ENCODE measurements at places on chromosomes 5 and 9.

DNA sequence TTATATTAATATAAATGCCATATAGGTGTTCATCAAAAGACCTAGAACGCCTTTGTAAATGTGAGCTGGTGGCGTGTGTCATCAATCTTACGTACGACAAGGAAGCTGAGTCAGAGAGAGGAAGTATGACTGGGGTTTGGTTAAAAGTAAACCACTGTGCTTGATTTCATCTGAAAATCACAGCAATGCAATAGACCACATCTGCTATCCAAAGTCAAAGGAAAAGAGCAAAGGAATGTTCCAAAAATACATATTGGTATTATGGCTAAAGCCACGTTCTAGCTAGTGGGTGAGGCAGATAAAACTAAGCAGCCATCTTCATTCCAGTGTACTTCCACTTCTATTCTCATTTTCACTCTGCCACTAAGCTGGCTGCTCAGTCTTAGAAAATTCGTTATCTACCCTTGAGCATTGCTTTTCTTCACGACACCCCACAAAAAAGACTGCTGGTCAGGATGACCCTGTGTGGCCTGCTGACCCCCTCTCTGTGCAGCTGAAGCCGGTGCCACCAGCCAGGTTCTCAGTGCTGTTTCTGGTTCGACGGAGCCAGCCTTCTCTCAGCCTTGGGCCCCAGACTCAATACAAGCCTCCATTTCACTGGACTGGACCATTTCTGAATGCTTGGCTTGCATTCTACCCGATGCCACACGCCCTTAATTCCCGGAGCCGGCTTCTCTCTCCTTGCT lies 23.8 kb downstream of the SHC3 start:
- DNase-seq: peak; percentile 71

GRCh38 chr9:113956901-113957300 lies 80.8 kb downstream of the ZNF618 start:
- DNase-seq: no peak

DNA sequence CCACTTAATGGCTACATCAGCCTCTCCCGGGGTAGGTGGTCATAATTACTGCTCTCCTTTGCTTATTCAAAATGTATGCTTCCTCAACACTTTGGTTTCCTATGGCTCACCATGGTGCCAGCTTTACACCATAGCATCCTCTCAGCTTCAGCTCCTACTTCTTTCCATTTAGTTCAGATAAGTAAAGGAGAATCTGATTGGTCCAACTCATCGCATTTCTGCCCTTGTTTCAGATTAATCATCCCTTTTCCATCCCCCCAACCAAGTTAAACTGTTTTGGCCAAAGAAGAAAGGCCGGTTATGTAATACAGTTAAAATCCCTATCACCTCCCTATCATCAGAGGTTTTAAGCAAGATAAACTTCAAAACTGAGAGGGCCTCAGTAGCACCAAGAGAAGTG lies 130.5 kb downstream of the CETN3 start:
- no peak for DNase-seq

DNA sequence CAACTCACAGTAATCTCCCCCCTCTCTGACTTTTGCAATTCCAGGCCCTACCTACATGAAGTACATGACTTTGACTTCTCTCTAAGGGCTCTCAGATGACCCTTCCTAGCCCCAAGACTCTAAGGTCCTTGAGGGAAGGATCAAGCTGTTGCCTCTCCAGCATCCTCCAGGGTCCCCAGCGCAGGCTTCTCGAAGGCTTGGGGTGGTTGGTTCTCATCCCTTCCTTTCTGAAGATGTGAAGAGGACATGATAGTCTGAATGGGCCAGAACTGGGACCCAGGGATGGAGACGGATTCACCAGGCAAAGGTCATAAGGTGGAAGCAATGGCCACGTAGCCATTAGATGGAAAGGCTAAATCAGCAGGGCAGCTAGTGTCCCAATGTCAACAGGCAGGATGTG lies 86.8 kb downstream of the NRG2 start:
- no peak for DNase-seq

DNA sequence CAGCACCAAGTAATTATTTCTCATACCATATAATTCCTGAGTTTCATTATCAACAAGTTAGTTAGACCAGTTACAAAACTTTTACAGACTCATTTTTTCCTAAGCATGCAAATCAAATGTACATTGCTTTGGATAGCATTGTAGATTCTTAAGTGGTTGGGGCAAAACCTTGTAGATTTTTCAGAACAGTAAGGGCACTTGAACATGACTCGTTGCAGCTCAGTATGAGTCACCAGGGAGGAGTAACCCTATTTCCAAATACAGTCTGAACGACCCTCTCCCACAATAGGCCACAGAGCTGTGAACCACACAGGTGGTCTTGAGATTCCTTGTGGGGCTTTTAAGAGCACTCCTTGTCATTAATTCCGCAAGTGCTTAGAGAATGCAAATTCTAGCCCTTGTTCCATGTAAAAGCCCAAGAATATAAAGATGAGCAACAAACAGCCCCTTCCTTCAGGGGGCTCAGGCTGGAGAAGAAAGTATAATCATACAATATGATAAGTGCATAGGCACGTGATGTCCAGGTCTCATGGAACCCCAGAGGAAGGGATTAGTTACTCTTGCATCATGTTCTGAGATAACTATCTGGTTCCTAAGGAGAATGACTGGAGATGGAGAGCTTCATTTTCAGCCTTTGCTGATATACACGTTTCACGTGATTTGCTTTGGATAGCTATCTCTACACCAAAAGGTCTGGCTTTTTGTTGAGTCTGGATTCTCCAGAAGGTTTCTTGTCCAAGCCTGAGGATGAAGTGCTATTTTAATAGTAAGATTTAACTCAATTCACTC lies 295.7 kb downstream of the KCNN2 start:
- no peak for DNase-seq

DNA sequence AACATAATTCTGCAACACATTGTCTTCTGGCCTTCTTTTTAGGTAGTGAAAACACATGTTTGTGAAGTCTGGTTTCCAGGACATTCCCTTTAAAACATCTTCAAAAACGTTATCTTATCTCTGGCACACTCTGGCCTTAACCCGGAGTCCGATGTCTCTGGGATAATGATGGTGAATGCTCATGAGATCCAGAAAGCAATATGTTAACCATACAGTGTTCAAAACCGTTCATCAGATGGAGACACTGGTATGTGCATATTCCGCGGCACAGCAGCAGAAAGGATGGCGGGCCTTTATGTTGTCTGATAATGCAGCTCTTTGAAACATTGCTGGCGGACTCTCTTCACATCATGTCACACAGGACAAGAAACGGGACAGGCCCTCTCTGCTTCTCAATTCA lies 605.2 kb downstream of the CCDC171 start:
- DNase-seq: no peak

DNA sequence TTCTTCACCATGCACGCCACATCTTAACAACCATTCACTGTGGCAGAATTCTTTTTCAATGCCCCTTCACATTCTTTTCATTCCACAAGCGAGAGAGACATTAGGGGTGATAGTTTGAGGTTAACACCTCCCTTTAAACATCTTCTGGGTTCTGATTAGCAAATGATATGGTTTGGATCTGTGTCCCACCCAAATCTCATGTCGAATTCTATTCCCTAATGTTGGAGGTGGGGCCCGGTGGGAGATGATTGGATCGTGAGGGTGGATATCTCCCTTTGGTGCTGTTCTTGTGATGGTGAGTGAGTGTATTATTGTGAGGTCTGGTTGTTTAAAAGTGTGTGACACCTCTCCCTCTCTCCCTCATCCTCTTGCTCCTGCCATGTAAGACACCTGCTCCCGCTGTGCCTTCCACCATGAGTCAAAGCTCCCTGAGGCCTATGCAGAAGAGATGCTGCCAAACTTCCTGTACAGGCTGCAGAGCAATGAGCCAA lies 46.1 kb upstream of the RAI14 start:
- DNase-seq: no peak

DNA sequence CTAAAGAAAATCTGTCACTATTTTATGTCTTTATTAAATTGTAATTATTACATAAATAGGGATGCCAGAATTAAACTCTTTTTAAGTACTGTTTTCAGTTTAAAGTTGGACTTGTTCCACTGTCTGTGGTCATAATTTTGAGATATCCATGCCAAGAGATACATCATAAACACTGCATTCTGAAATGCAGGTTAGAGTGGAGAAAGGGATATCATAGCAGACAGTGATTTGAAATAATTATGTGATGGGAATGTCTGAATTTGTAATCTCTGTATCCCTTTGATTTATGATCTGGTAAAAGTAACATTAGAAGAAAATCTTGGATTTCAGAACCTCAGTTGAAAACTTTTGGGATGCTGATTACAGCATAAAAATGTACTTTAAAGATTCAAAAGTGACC lies 222.1 kb downstream of the GOLPH3 start:
- no peak for DNase-seq

GRCh38 chr9:5799314-5799713 lies 33.6 kb downstream of the ERMP1 start:
- peak; percentile 8 for DNase-seq

DNA sequence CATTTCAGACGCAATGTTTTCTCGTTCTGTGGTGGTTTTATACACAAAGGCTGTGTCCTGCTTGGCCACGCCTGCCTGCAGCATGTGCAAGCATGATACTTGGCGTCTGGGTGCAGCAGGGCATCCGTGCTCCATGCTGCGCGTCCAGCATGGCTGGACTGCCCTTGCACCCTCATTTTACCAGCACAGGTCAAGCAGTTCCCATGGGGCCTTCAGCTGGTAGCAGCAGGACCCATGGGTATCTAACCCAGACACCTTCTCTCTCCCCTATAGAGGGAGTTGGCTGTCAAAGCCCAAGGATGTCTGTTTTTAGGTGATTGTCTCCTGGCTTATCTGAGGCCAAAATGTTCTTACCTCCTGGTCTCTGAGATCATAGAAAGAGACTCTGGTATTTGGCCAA lies 158.3 kb upstream of the PITX1 start:
- DNase-seq: no peak

GRCh38 chr9:5791870-5792269 lies 41.0 kb downstream of the ERMP1 start:
- DNase-seq: no peak

- DNase-seq: no peak
Measured at GRCh38 chr5:128904805-128905567, 60.3 kb upstream of the SLC27A6 start.

DNA sequence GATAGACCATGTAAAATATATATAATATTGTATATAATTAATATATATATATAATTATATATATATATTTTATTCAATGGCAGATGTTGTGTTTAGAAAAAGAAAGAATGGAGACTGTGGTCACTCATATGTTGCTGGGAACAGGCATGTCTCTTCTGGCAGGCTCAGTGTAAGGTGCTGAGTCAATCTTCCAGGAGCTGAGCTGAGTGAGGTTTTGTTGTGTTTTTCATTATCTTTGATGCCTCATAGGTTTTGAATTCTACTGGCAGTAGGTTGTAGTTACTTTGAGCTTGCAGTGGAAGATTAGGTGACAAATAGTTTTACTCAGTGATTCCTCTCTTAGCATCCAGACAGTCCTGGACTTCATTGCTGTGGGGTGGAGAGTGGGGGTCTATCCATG lies 561.3 kb downstream of the IRX1 start:
- DNase-seq: no peak

DNA sequence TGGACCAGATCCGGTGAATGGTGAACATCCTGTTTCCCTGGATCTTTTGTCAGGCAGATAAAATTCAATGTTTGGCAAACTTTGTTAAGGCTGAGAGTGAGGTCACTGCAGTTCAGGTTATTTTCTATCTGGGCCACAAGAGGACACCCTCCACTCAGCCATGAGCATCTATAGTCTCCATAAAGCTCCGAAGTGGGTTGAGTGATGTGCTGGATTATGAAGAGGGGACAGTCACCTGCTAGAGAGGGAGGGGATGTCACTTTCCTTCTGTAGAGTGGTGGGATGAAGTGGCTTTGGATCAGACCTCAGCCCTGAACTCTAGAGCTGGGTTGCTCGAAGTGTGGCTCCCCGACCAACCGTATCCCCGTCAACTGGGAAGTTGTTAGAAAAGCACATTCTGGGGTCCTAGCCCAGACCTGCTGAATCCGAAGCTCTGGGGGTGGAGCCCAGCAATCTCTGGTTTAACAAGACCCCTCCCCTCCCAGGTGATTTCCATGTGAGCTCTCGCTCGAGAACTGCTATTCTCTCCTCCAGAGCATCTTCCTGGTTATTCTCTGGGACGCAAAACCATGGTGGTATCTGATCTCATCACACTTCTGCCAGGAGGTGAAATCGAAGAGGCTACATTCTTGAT lies 31.8 kb upstream of the FGF1 start:
- peak; percentile 37 for DNase-seq

DNA sequence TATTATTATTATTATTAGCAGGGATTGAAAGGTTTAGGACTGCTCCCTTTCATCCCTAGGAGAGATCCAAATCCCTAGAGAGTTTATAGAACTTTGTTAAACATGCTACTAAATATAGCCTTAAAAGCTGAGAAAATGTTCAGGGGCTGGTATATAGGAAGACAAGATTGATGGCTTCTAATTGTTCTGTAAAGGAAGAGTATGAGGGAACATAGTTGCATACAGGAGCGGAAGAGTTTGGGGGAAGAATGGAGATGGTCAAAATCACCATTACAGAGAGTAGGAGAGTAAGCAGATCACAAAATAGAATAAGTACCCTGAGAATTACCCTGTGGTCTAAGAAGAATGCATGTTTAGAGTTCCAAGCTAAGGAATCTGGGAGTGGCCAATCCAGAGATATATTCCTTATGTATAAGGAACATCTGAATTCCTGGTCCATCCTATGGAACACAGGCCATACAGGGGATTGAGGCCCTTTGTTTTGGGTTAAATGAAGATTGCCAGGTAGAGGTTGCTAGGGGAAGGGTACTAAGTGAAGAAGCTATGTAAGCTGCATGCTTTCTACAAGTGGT lies 158.0 kb upstream of the APC start:
- no peak for DNase-seq

- DNase-seq: no peak
Measured at GRCh38 chr9:128149001-128149701, at the start of gene LCN2. TSS of gene LCN2 (plus strand) at chr9:128149453. CDS start at chr9:128149526, 73 bp downstream.

DNA sequence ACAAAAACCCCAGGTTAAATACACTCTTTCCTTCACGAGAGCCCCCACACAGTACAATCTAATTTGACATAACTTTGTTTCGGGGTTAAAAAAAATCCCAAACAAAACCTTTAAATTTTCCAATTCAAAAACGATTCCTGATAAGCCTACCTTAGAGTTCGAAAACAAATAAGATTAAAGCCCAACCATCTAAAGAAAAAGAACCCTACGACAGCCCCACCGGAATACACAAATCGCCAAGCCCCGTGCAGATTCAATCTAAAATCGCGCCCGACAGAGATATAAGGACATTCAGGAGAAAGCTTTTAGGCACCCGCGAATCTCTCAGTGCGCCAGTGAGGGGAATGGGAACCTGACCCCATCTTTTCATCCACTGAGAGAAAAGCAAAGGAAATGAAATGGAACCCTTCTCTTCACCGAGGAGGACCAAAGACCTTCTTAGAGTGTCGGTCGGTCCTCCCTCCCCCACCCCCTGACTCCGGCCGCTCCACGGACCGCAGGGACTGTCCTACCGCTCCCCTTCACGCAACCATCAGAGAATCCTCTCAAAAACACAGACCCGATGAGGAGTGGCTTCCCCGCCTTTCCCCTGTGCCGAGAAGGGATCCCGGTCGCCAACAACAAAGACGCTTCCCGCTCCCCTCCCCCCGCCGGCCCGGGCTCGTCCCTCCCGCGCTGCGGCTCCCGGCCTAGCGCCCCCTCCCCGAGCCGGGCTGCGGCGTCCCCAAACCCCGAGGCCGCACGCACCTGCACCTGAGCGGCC lies 925 bp downstream of the ABHD17B start:
- no peak for DNase-seq

Measured in AG09319 (cell line).